ENCODE measurements at places on chromosomes 3 and 15.

DNA sequence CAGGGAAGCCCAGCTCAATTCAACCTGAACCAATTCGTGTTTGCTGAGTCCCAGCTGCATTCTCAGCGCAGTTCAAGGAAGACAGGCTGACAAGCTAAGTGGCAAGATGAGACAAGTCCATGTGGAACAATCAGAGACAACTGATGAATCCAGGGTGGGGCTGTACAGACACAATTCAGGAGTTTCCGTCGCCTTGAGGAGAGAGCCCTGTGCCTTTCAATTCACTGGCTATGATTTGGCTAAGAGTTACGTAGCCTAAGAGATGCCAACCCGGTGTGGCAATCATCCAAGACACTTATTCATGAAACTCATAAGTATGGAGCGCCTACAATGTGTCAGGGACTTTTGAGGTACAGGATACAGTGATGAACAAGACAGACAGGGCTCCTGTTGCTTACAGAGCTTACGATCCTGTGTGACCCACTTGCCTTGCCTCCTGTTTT, 15.5 kb upstream of the ZBED2 start:
- DNase-seq, result no peak

- DNase-seq, result no peak
Measured at GRCh38 chr3:180059356-180059755, 22.6 kb upstream of the PEX5L start.

DNA sequence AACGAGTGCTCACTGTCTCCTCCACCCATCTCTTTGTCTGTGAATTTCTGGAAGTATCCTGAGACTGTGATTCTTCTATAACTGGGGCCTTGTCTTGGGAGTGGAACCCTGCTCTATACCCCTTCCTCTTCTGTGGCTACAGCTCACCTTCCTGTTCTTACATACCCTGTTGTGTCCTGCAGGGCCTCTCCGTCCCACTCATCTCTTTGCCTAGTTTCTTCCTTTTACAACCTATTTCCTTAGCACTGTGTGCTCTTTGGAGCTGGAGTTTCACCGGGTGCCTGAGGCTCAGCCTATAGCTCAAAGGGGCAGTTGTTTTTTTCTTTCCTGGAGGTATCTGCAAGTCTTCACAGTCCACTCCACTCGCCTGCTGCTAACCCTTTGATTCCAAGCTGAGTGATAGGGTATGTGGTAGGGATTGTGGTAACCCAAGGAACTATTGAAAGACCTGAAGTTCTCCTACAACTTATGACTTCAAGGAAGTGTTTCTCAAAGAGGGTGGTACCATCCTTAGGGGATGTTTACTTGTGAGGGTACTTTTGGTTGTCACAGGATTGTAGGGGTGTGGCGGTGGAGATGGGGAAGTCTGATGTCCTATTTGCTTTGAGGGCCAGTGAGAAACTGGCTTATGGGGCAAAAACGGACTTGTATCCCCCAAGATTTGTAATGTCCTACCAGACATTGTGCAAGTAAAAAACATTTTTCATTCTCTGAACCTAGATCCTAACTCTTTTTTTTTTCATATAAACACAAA, 66.6 kb upstream of the ARL8B start:
- DNase-seq, result no peak

GRCh38 chr3:4749567-4750002, 229.7 kb upstream of the BHLHE40 start:
- DNase-seq, result no peak
